ENCODE measurements at places on chromosomes 1 and 21.
A peak's percentile ranks its signal among the peaks of the same experiment; 100 is the strongest.

DNA sequence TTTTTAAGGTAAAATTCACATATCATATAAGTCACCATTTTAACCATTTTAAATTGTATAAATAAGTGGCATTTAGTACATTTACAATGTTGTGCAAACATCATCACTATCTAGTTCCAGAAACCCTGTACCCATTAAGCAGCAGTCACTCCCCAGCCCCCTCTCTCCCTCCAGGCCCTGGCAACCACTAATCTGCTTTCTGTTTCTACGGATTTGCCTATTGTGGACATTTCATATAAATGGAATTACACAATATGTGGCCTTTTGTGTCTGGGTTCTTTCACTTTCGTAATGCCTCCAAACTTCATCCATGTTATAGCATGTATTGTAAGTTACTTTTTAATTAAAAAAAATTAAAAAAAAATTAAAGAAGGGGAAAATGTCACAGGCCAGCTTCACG lies 58.0 kb upstream of the RAB3GAP2 start:
- ATAC-seq: no peak

DNA sequence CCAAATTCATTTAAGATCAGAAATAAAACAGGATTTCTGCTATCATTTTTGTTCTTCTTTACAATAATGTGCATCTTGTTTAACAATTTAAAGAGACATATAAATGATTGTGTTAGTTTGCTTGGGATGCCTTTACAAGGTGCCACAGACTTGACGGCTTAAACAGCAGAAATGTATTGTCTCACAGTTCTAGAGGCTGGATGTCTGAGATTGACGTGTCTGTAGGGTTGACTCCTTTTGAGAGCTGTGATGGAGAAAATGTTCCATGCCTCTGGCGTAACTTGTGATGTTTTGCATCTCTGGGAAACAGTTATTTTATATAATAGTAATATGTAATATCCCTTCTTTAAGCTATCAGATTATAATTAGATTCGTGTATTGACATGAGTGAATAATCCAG lies 1091.6 kb upstream of the PRMT6 start:
- ATAC-seq: no peak

DNA sequence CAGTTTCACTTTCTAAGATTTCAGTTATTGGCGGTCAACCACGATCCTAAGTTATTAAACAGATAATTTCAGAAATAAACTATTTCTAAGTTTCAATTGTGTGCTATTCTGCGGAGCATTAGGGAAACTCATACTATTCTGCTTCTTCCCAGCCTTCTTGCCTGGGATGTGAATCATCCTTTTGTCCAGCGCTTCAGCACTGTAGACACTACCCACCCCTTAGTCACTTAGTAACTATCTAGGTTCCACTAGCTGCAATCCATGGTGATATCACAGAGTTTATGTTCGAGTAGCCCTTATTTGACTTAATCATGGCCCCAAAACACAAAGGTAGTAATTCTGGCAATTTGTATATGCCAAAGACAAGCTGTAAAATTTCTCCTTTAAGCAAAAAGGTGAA lies 279.9 kb upstream of the ADAMTS5 start:
- no peak for ATAC-seq

GRCh38 chr1:65260851-65261473 lies 48.4 kb upstream of the DNAJC6 start:
- peak; percentile 75 for ATAC-seq

- ATAC-seq: no peak
Observed at GRCh38 chr1:185966471-185966870, 232.3 kb downstream of the HMCN1 start.

- no peak for ATAC-seq
Observed at GRCh38 chr1:23369335-23370013, at the start of gene ZNF436. TSS of gene ZNF436 (minus strand) at chr1:23369836. CDS start at chr1:23368005, 1,831 bp downstream.
